ENCODE measurements at places on chromosomes 6 and 20.
A peak's percentile ranks its signal among the peaks of the same experiment; 100 is the strongest.

DNA sequence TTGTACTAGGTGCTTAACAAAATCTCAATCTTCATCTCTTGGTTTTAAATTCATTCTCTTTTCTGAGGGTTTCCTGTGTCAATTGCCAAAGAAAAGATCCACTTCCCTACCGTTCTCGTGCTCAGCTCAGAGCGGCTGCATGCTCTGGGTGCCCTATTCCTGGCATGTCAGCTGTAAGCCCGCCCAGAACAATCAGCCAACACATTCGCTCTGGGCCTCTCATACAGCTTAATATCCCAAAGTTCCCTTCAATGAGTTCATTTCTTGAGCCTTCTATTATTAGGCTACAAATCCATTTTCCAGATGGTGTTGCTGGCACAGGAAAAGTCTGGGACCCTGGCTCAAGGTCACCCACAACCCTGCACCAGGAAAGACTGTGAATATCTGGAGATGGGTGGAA, 24.3 kb upstream of the LRFN2 start:
- no peak for DNase-seq

GRCh38 chr6:162198925-162199324, 528.6 kb downstream of the PRKN start:
- no peak for DNase-seq

- no peak for DNase-seq
These were observed 44.9 kb downstream of the SNX9 start for GRCh38 chr6:157867981-157868380.

- DNase-seq: peak; percentile 71
These were observed 252.8 kb downstream of the CDH26 start for GRCh38 chr20:60210779-60211617.

- no peak for DNase-seq
These were observed 183.0 kb downstream of the TASP1 start for GRCh38 chr20:13455713-13456112.

DNA sequence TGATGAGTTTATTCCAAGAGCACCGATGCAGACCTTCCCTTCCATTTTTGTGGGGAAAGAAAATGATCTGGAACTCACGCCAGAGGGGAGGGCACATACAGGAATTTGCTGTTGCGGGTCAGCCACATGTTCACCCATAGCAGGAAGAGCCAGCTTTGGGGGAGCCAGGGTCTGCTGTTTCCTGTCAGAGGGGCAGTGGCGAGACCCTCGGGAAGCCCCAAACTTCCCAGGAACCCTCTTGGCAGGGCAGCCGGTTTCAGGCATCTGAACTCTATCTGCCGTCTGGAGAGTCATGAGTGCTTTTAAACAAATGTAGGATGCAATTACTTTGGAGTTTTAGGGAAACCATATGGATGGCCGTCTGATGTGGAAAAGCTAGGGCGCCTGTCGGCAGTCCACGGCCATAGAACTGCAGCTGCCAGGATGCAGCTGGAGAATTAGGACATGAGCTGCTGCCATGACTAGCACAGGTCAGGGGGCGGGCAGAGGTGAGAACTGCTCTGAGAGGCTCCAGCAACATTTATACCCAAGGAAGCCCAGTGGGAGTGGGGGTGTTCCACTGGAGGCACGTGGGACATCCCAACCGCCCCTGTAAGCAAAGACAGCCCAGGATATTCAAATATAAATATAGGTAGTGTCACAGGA, 14.8 kb upstream of the SERPINB9 start:
- DNase-seq: no peak

DNA sequence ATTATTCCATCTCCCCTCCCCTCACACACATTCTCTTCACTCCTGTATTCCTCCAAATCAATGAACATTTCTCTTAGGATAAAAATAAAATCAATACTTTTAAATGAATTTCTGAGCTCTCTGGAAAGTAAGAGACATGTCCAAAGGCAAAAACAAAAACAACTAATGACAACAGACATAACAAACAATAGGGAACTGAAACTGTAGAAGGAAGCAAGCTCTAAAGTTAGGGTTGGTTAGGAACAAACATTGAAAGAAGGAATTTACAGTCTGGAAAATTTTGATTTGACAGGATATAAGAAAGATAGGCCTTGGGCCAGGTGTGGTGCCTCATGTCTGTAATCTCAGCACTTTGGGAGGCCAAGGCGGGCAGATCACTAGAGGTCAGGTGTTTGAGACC, 17.5 kb upstream of the MYCT1 start:
- DNase-seq: no peak

GRCh38 chr6:90119618-90120017, 177.0 kb downstream of the BACH2 start:
- DNase-seq: no peak

DNA sequence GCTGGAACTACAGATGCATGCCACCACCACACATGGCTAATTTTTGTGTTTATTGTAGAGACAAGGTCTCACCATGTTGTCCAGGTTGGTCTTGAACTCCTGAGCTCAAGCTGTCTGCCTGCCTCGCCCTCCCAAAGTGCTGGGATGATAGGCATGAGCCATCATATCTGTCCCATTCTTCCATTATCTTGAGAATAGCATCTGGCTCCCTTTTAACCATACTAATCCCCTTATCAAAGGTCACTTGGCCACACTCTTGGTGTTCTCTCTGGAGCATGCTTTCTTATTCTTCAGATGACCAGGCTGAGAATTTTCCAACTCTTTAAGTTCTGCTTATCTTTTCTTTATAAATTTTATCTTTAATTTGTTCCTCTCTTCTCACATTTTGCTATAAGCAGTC, 15.9 kb upstream of the TRERF1 start:
- no peak for DNase-seq

- no peak for DNase-seq
These were observed 1.1 kb downstream of the SYNJ2 start for GRCh38 chr6:157982563-157983405.

DNA sequence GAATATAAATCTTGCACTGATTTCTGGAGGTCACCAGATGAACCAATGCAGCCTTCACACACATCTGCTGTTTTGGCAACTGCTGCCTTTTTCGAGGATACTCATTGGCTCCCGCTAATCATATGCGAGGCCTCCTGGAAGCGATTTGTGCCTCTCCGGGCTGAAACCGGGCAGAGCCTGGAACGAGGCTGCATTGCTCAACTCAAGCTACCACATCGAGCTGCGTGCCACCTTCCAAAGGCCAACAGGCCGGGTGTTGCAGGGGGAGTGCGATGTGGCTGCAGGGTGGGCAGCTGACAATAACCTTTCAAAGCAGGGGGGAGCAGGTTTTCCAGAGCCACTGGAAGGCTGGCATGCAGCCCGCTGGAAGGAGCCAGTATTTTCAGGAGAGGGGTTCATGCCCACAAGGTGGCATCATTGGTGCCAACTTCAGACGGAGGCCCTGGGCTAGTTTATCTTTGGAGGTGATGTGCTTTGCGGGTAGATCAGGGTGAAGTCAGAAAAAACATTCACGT, 122.6 kb upstream of the IFNGR1 start:
- DNase-seq: peak; percentile 44

DNA sequence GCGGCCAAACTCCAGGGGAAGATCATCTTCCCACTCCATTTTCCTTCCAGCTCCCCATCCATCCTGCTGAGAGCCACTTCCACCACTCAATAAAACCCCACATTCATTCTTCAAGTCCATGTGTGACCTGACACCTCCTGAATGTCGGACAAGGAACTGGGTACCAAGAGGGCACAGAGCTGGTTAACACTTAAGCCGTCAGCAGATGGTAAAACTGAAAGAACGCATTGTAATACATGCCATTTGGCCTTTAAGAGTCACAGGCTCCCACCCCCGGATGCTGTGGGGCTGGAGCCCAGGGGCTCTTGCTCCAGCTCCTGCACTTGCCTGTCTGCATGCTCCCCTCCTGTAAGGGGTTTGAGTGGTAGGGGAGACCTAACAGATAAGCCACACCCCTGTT, 753.9 kb downstream of the COL12A1 start:
- DNase-seq: no peak

- DNase-seq: no peak
These were observed 33.5 kb upstream of the FKBP1A start for GRCh38 chr20:1426231-1426849.

- DNase-seq: no peak
These were observed 111.0 kb downstream of the PLCB4 start for GRCh38 chr20:9179867-9180266.

GRCh38 chr6:28523241-28523622, 2.4 kb upstream of the GPX5 start:
- no peak for DNase-seq

- DNase-seq: no peak
These were observed 6.6 kb upstream of the SRSF6 start for GRCh38 chr20:43450841-43451799.

GRCh38 chr20:57616143-57616951, 3.9 kb downstream of the ZBP1 start:
- no peak for DNase-seq

DNA sequence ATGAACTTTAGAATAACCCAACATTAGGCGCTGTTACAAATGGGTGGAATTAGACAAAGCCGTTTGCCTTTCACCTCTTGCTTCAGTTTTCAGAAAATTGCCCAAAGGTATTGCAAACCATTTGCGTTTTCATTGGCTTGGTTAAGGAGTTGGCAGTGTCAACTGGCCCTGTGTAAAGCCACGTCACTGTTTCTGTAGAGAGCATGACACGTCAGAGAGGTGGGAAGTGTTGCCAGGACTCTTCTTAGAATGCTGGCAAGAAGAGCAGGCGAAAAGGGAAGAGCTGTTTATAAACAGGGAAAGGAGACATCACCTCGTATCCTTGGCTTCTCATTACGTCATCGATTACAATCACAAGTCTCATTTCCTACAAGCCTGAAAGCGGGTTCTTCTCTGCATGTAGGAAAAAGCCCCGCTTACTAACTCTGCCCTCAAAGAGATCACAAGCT, 4.2 kb upstream of the IRF4 start:
- no peak for DNase-seq

GRCh38 chr20:25352746-25353145, 37.9 kb downstream of the ABHD12 start:
- DNase-seq: no peak

DNA sequence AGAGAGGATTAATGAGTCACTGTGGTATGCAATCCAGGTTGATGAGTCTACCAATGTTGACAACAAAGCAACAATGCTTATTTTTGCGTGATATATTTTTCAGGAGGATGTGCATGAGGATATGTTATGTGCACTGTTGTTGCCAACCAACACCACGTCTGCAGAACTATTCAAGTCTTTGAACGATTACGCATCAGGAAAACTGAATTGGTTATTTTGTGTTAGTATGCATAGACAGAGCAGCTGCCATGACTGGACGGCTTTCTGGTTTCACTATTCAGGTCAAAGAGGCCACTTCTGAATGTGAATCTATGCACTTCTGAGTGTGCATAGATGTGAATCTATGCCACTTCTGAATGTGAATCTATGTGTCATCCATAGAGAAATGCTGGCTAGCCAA, 134.0 kb upstream of the GRIK2 start:
- DNase-seq: no peak

DNA sequence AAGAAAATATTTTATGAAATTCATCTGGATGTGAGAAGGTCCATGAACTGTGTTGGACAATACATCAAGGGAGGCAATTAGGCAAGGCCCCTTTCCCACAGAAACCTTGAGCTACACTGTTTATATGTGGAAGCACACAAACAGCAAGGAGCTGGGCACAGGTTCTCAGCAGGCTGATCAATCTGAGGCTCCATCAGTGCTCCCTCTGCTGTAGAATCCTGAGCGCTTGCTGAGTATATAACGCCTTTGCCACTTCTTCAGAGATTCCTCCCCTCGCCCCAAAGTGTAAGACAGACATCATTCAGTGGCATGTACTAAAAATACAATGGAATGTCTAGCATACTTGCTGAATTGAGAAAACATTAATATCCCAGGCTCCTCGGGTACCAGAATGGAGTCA, 146.9 kb downstream of the PRKN start:
- DNase-seq: no peak

DNA sequence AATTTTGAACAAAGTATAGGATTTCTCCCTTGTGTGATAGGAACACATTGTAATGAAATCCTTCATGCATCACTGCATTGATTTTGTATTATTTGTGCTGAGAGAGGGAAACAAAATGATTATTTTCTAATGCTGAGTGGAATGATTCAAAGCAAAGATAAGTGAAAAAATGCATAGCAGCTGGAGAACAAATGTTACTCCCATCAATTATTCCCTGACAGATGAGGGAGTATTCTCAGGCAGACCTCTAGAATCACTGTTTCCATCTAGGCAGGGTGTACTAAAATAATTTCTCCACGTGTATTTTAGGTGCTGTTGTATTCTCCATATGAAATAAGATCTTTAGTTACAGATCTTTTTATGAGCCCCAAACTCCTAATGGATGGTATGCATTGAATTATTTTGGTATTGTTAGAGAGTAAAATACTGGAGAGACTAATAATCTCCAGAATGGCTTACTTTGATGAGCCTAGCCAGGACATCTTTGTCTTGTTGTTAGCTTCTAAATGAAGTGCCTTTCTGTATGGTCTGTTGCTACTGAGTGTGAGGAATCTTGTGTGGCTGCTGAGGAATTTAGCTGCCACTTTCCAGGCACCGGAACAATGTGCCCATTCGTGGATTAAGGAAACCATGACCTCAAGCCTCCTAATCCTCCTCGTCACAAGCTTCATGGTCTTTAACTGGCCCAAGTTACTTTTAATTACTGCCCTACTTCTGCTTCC, 39.6 kb downstream of the RNF217 start:
- peak; percentile 89 for DNase-seq

DNA sequence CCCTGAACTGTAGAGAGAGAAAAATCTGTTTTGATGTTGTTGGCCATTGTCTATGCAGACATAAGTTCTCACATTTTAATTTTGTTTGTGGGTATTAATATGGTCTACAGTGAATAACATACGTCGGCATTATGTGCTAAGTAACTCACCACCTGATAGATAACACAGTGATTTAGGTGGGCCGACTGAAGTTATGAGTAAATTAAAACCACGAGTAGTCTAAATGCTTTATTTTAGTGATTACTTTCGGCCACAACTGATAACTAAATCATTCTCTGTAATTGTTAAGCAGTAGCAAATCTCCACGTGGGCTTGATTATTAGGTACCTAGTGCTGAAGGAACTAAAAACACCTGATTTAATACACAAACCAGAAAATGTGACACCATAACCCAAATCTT, 1.1 kb downstream of the DOP1A start:
- no peak for DNase-seq

DNA sequence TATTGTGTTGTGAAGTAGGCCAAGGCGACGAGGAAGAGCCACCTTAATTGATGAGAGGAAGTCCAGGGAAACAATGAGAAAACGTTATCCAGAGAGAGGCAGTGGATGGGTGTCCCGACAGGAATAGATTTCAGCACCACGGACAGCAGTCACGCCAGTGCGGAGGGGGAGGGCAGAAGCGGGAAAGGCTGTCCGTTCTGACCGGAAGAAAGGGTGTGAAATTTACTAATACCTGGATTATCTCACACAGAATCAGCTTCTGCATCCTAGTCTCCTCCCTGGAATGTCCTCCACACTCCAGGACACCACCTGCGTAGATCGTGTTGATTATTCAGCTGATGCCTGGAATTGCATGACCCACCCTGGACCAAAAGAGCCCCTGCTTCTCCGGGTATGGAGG, 7.4 kb upstream of the BPIFA3 start:
- DNase-seq: peak; percentile 80

DNA sequence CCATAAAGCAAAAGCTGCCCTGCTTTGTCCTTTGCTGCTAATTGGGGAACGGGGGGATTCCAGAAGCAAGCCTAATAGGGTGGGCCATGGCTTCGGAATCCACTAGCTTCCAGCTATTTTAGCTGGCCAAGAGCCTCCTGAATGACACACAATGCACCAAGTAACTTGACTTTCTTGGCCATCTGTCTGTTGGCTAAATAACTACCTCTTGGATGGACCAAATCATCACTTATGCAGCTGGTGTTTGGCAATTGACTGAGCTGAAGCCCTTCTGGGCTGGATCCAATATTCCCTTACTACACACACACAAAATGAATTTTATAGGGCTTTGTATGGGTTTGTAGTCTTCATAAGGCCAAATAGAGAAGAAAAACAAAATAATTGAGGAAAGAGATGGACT, 8.8 kb upstream of the CBLN4 start:
- DNase-seq: no peak

Data from myocyte (in vitro differentiated cells).